HCT116 (cell line): ENCODE measurements at places on chromosomes 3 and 15.

- DNase-seq: no peak
Measured at GRCh38 chr3:141379250-141379966, 11.1 kb downstream of the ZBTB38 start.

DNA sequence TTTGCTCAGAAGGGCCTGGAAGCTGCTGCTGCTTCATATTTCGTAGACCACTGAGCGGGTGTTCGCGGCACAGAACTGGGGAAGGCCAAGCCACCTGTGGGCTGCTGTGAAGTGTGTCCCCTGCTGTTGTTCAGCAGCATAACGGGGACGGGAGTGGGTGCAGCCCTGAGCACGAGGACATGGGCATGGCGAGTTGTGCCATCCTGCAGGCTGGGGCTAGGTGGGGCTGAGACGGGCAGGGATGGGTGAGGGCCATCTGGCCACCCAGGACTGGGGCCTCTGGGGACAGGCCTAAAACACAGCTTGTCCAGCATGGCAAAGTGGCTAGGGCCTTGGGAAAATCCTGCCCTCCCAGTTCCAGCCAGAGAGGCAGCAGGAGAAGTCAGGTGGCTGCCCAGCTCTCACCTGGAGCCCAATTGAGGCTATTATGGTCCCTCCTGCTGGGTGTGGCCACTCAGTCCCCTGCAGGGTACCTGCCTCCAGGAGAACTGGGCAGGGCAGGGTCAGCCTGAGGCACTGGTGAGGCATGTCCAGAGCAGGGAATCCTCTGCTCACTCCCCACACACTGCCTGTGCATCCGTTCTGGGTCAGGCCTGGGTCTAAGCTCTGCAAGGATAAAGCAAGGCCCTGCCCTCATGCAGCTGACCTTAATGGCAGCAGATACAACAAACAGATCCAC is 29.5 kb downstream of the CFAP100 start:
- no peak for DNase-seq

GRCh38 chr3:146466604-146467003 is 2.8 kb downstream of the PLSCR2 start:
- no peak for DNase-seq

DNA sequence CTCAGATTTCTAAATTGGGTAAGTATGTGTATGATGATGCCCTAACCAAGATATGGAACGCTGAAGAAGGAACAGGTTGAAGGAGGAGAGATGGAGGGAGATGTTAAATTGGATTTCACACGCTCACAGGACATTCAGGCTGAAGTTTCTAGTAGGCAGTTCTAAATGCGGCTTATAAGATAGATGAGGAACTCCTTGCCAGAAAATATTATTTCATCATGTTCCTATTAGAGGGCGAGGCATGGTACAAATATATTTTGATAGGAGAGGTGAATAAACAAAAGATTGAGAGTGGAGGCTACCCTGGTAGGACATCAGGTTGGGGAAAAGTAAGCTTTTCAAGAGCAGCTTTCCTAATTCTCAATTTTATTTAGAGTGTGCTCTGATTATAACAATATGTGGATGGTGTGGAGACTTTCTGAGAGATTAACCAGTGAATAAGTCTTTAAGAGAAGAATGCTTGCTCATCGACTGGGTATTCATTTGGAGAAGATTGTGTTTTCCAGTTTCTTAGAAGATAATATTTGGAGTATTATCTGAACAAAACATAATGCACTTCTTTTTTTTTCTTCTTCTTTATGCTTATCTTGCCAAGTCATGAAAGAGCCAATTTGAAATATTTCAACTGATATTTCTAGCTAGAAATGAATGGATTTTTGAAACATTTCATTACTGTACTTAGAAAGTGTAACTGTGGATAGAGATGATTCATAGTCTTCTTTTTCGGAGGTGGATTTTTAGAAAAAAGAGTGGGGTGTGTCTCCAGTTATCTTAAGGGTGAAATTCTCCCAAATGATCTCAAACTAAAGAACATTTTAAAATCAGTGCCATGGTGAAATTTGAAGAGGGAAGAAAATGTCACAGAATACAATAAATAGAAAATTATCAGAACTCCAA is 88.5 kb downstream of the B3GALNT1 start:
- no peak for DNase-seq

GRCh38 chr3:119463171-119464169 is at the start of gene TMEM39A:
Gene TMEM39A (minus strand): TSS chr3:119463615. CDS start chr3:119462074, 1,541 bp downstream.
- peak; percentile 95 for DNase-seq
